Tibial nerve (tissue), 4 donors: ENCODE measurements at places on chromosomes 5 and 9. TPM values are rescaled to one million over a fixed set of nuclear protein-coding genes. Genes with fewer than 3 reads are reported as not detected.

- DNase-seq = no peak
- no peaks in the 10 kb centered on the region for H3K27me3 ChIP-seq
- H3K27ac ChIP-seq = no peak overlapping the region
- no peak overlapping the region for H3K4me3 ChIP-seq
- peaks cover 59% of the 10 kb centered on the region for H3K36me3 ChIP-seq
- peaks cover 26% of the 10 kb centered on the region for H3K4me1 ChIP-seq
These were observed 7.5 kb downstream of the RPS14 start for GRCh38 chr5:150441813-150442698.

DNA sequence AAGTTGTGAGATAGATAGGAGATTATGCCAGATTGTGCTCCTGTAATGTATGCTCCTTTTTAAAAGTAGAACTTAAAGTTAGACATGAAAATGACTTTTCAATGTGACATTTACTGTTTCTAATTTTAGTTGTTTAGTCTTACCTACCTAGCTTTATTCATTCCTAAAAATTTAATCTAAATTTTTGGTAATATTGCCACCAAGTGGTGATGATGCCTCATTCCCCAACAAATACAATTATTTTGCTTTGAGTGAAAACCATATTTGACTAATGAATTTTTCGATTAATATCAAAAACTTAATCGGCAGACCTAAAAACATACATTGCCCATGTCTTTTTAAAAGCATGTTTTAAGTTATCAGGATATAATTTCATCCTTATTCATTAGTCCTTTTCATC, 25.6 kb downstream of the PPWD1 start:
- H3K36me3 ChIP-seq = peaks cover 12% of the 10 kb centered on the region
- no peak overlapping the region for H3K4me3 ChIP-seq
- no peak for DNase-seq
- H3K27ac ChIP-seq = no peak overlapping the region
- H3K4me1 ChIP-seq = peaks cover 8% of the 10 kb centered on the region

DNA sequence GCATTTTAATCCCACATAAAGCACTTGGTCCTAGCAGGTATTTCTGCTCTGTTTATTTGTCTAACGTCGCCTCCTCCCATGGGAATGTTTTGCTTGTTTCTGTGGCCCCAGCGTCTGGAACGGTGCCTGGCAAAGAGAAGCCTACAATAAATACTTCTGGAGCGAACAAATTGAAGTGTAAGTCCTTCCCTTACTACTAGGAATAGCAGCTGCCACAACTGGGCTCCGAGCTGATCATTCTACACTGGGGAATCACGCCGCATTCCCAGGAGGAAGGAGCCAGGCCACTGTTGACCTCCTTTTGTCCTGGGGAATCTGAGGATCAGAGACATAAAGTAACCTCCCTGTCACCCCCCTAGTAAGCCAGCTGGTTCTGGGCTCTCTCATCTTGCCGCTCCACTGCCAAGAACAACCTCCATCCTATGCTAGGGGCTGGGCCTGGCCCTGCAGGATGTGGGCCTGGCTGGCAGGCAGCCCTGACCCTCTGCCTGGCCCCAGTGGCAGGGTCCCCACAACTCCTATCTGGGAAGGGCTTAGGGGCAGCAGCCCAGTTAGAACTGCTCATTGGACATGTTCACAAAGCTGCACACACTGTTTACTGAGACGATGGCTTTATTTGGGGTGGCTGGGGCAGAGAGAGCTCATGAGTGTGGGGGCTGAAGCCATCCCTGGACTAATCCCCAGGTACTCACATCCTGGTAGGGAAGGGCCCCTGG, 82.8 kb downstream of the GTF3C4 start:
- no peaks in the 10 kb centered on the region for H3K27me3 ChIP-seq
- no peak overlapping the region for H3K27ac ChIP-seq
- no peak for DNase-seq
- H3K4me1 ChIP-seq = no peaks in the 10 kb centered on the region

DNA sequence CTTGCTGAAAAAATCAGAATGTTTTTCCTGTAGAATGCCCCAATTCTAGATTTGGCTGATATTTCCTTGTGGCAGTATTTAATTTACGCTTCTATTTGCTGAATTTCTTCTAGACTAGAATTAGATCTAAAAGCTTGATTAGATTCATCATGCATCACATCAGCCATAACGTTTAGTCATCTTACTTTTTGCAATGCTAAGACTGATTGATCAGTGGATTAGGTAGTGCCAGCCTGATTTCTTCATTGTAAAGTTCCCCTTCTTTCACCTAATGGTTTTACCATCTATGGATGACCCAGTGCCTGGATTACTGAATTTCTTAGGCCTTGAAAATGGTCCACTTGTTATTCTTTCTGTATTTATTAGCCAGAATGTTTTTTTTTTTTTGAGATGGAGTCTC, 83.9 kb downstream of the PBX3 start:
- DNase-seq = no peak
- no peak overlapping the region for H3K27ac ChIP-seq
- H3K4me3 ChIP-seq = no peak overlapping the region

GRCh38 chr5:78595458-78595921, 53.1 kb downstream of the LHFPL2 start:
- H3K4me1 ChIP-seq = peaks cover 64% of the 10 kb centered on the region
- H3K36me3 ChIP-seq = no peaks in the 10 kb centered on the region
- DNase-seq = no peak
- H3K27ac ChIP-seq = peak overlapping the region; percentile 78
- H3K27me3 ChIP-seq = no peaks in the 10 kb centered on the region
- H3K4me3 ChIP-seq = no peak overlapping the region

DNA sequence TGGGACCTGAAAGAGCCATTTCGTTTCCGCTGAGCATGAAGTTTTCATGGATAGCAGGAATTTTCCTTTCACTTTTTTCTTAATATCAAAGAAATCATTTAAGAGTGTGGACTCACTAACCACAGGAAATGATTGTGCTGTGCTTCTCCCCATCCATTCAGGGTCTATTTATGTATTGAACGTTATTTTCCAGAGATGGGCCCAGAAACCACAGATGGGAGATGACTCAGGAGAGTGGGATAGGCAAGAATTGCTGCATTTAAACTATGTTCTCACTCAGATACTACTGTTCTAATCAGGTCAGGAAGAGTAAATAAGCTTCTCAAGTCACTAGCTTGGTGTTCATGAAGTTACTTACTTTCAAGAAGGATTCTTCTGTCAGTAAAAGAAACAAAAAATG, 763.8 kb downstream of the DTWD2 start:
- no peak overlapping the region for H3K4me3 ChIP-seq
- H3K36me3 ChIP-seq = no peaks in the 10 kb centered on the region
- no peak for DNase-seq
- no peaks in the 10 kb centered on the region for H3K27me3 ChIP-seq
- no peak overlapping the region for H3K27ac ChIP-seq

- H3K36me3 ChIP-seq = peaks cover 48% of the 10 kb centered on the region
- no peaks in the 10 kb centered on the region for H3K27me3 ChIP-seq
- DNase-seq = no peak
- peak overlapping the region; percentile 21 for H3K27ac ChIP-seq
- H3K4me3 ChIP-seq = no peak overlapping the region
These were observed 276.5 kb downstream of the ARHGEF28 start for GRCh38 chr5:73902327-73903051.

DNA sequence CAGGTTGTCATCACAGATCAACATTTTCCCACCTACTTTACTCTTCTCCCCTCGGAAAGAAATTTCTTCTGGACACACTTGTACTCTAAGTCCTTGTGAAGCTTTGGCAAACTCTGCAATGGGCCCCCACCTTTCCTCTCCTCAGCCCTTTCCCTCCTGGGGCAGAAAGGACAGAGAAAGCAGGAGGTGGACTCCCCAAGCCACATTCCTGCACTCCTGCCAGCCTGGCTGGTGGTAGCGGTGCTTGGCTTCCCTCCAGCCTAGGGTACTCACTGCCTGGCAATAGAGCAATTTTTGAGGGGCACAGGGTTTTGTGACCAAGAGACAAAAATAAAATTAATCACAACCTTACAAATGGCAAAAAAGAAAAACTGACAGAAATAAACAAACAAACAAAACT, 451.4 kb downstream of the ZSWIM6 start:
- H3K36me3 ChIP-seq = no peaks in the 10 kb centered on the region
- H3K27ac ChIP-seq = no peak overlapping the region
- no peak overlapping the region for H3K4me3 ChIP-seq
- DNase-seq = no peak

- no peaks in the 10 kb centered on the region for H3K27me3 ChIP-seq
- H3K27ac ChIP-seq = no peak overlapping the region
- no peaks in the 10 kb centered on the region for H3K4me1 ChIP-seq
- H3K36me3 ChIP-seq = no peaks in the 10 kb centered on the region
- no peak overlapping the region for H3K4me3 ChIP-seq
These were observed 102.4 kb downstream of the DAPK1 start for GRCh38 chr9:87599901-87600610.

GRCh38 chr9:35070823-35071813, 1.3 kb downstream of the VCP start:
- no peak for DNase-seq
- H3K4me3 ChIP-seq = peak overlapping the region; percentile 89
- no peaks in the 10 kb centered on the region for H3K27me3 ChIP-seq
- H3K27ac ChIP-seq = peak overlapping the region; percentile 97

GRCh38 chr5:137024044-137024443, 475.1 kb downstream of the SPOCK1 start:
- H3K27ac ChIP-seq = no peak overlapping the region
- no peaks in the 10 kb centered on the region for H3K36me3 ChIP-seq
- H3K4me1 ChIP-seq = peaks cover 16% of the 10 kb centered on the region
- DNase-seq = no peak

DNA sequence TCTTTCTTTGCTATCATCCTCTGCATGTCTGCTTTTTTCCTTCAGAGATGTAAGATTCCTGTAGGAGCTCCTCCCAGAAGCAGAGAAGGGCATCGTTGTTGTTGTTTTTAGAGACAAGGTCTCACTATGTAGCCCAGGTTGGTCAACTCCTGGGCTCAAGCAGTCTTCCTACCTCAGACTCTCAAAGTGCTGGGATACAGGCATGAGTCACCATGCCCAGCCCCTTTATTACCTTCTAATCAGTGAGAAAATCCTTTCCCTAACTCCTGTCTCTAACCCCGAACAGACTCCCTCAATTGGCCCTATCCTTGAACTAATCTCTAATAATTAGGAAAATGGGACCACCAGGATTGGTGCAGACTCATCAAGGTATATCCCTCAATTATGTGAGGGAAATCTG, 64.4 kb downstream of the GALNT10 start:
- no peaks in the 10 kb centered on the region for H3K27me3 ChIP-seq
- no peak for DNase-seq
- no peaks in the 10 kb centered on the region for H3K4me1 ChIP-seq
- H3K27ac ChIP-seq = no peak overlapping the region

Gene ZBTB26
- 9.0 TPM for total RNA-seq

Gene SPINK5
- 1.0 TPM for total RNA-seq

Gene KIAA1191
- total RNA-seq = 77.9 TPM

Gene ABCA1
- 59.2 TPM for total RNA-seq

Gene SCGB3A2
- total RNA-seq = not detected

Gene TAF11L3
- not detected for total RNA-seq

Gene OR1J4
- total RNA-seq = not detected

Gene PTAR1
- total RNA-seq = 66.1 TPM
